CD4-positive, alpha-beta T cell treated with Interleukin-17A for 4 hours (primary cell): ENCODE measurements at places on chromosomes 12 and 14.
A peak's percentile ranks its signal among the peaks of the same experiment; 100 is the strongest.

GRCh38 chr12:132454933-132455418 lies 35.0 kb upstream of the FBRSL1 start:
- no peak for DNase-seq

GRCh38 chr14:99672506-99673304 lies 11.4 kb upstream of the CYP46A1 start:
- DNase-seq = peak; percentile 20

- DNase-seq = peak; percentile 39
Measured at GRCh38 chr12:94078138-94078723, 70.1 kb upstream of the PLXNC1 start.

DNA sequence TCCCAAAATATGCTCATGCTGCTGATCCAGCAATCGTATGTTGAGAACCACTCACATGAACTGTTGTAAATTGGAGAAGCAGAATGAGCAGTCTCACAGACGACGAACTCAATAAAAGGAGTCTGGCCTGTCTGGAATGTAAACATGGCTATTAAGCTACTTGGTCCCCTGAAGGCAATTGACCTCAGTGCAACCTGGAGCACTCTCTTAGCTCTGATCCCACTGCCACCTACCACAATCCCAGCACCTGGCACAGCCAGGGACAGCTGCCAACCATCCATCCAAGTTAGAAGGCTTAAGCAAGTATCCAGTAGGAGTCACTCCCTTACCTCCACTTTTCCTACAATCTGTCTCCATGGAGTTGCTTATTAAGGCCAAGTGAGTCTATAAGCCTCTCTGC lies 406.9 kb upstream of the CLEC14A start:
- DNase-seq = no peak

- DNase-seq = peak; percentile 16
Measured at GRCh38 chr12:1830981-1831963, 10.9 kb downstream of the LRTM2 start.

- no peak for DNase-seq
Measured at GRCh38 chr12:10365696-10366405, 24.0 kb downstream of the KLRK1 start.
